Vagina (tissue), 2 donors: ENCODE measurements at places on chromosomes 6 and 20.

DNA sequence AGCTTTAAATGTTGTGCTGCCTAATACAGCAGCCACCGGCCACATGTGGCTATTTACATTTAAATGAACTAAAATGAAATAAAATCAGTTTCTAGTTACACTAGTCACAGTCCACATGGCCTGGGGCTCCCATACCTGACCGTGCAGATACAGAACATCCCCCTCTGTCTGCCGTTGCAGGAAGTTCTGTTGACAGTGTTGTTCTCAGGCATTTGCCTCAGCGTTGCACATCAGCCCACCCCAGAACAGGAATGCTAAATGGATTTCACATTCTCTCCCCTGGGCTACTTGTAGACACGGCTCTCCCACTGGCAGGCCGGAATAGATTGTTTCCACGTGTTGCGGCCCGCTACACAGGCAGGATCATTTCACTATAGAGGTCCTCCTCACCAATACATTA, 26.3 kb downstream of the JAG1 start:
- no peak for DNase-seq

DNA sequence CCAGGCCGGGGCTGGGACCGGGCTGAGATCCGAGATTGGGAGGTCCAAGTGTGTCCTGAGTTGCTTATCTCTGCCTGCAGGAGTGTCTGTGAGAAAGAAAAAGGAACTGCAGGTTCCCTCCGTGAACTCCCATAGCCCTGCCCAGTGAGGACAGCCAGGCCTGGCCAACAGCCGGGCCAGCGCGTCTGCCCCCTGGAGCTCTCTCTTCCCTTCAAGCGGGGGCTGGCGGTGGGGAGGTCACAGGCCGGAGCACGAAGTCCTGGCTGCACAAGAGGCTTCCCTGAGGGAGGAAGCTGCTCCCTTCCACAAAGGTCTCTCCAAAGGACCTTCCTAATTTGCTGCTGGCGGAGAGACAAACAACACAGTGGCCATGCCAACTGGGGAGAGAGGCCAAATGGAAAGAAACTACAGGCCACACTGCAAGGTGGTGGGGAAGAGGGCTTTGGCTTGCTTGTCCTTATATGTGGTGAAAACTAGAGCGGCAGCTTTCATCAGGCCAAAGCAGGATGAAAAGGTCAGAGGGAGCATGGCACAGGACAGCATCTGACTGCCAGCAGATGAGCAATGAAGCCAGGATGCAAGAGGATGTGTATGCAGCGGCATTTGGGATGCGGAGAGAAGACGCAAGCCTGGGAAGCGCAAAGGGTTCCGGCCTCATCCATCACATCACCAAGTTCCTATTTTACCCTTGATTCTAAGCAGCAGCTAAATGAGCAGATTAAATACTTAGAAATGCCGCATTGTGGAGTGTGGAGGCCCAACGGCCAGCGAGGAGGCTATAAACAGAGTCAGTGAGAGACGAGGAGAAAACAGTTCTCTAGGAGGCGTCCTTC, 260.0 kb downstream of the ERMARD start:
- peak; percentile 91 for DNase-seq

DNA sequence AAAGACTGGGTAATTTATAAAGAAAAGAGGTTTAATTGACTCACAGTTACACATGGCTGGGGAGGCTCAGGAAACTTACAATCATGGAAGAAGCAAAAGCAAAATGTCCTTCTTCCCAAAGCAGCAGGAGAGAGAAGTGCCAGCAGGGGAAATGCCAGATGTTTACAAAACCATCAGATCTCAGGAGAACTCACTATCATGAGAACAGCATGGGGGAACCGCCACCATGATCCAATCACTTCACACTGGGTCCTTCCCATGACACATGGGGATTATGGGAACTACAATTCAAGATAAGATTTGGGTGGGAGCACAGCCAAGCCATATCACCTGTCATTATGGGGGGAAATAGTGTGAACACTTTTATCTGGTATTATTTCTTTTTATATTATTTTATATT, 557.2 kb downstream of the EYS start:
- no peak for DNase-seq

DNA sequence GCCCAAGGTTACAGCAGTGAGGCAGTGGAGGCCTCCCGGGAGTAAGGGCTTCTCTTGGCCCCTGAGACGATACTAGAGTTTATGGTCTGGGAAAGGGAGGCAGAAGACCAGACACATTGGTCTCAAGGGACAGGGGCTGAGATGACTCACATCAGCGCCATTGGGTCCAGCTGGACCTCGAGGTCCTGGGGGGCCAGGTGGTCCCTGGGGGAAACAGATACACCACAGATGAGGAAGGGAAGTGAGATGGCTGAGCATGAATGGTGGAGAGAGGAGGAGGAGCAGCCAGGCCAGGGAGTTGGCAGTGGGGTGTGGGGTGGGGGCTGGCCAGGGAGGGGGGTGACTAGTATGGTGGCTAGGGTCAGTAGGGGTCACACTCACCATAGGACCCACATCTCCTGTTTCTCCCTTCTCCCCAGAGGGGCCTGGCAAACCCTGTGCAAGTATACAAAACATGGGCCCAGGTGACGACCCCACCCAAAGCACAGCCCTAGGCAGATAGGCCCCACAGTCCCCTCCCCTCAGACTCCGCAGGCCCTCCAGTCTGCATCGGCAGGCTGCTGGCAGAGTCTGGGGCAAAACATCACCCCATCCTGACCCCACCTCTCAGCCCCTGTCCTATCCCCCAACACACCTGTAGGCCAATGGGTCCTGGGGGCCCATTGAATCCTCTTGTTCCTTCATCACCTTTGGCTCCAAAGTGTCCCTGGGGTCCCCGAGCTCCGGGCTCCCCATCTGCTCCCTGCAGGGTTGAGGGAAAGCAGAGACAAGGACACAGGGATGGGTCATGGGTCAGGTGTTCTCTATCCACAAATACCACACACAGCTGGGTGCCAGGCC, 21.9 kb downstream of the COL11A2 start:
- no peak for DNase-seq

DNA sequence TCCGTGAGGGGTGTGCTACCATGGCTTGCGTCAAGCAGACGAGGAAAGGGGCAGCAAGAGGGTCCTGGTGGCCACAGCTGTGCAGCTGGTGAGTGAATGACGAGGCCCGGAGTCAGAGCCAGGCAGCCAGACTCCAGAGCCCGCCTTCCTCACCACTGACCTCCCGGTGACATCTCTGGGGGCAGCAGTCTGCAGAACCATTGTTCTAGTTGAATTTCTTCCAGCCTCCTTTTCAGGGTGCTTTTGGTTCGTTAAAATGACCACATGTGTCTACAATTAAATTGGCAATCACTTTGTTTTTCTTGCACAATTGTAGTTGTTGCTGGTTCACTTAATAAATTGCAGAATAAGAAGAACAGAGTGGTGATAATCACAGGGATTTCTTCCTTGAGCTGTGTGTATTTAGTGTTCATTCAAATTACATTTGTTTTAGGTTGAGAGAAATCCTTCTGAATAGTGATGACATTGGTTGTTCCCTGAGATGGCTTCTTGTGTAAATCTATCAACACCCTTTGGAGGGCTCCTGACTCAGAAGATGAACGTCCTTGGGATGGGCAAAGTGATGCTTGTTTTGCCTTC, 96.4 kb downstream of the TULP4 start:
- no peak for DNase-seq

DNA sequence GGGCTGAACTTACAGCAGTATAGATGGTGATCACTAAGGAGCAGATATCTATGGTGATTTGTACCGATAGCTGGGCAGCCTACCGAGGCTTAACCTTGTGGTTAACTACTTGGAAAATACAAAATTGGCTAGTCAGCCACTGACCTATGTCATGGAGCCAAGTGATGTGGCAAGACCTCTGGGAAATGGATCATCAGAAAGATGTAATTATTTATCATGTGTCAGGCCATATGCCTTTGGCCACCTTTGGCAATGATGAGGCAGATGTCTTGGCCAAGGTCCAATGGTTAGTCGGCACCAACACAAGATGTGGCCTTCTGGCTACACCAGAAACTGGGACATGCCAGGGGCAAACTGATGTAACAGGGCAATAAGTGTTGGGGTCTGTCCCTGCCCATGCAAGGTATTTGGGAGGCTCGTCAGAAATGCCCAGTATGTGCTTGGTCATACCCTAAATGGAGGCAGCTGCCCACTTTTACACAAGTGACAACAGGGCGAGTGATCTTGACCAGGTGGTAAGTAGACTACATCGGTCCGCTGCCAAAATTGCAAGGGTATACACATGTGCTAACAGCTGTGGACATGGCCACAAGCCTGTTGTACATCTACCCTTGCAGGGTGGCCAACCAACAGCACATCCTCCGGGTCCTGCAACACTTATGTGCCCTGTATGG, 30.1 kb downstream of the HDDC2 start:
- no peak for DNase-seq

GRCh38 chr20:15799871-15800270, 773.4 kb downstream of the KIF16B start:
- DNase-seq = no peak

DNA sequence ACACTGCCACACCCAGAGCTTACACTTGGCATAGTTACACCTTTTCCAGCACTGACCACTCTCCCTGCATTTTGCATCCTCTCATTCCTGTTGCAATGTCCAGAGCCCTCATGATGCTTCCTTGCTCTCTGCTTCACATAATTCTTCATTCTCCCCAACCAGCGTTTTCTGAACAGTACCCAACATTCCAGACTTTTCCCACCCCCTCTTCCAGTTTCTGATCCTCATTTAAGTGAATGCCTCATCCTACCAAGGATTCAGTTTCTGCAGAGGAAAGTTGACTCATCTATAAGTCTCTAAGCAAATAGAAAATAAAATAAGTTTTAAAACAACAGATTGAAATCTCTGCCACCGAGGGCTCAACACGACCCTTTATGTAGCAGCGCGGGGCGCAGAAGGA, 321.3 kb upstream of the TCF21 start:
- no peak for DNase-seq

GRCh38 chr6:157322792-157323254, 496 bp downstream of the TMEM242 start:
- DNase-seq = no peak

- DNase-seq = peak; percentile 56
These were observed 495.4 kb downstream of the CDH26 start for GRCh38 chr20:60453388-60454246.

DNA sequence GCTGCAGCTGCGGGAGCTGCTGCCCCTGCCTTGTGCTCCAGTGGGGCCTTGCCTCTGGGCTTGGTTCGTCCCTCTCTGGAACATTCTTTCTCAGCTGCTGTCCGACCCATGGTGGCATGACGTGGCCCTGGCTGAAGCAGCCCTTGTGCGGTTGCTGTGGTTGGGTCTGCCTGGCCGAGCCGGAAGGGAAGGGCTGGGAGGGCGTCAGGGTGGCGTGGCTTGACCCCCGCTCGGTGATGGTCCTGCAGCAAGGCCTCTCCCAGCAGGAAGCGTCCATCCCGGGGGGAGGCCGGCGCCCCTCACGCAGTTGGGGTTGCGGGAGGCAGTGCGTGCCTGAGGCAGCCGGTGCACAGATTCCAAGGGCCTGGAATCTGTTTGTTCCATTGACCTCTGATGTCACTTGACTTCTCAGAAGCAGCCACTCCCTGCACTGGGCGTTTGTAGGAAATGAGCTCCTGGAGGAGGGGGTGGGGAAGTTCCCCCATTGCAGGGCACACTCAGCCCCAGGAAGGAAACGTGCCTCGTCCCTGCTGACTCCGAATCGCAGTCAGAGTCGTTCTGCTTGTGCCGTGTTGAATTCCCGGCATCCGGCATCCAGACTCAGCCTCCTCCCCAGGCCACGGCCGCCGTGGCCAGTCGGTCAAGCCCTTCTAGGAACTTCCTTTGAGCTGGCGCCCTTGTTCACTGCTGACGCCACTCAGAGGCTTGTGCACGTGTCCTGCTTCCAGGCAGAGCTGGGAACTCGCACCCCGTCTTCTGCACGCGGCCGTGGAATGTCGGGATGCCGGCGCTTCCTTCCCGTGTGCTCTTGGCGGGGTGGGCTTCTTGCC, 9.7 kb upstream of the TNFRSF6B start:
- DNase-seq = no peak

GRCh38 chr20:25525867-25526266, 59.5 kb downstream of the NINL start:
- DNase-seq = no peak

- no peak for DNase-seq
These were observed 153.6 kb upstream of the UST start for GRCh38 chr6:148593130-148593812.
